Stimulated activated CD4-positive, alpha-beta T cell treated with anti-CD3 and anti-CD28 coated beads, Interleukin-12 subunit alpha, Interleukin-12 subunit beta, amount 100 ng/mL, for 48 hours (primary cell): ENCODE measurements at places on chromosomes 16 and 17.
A peak's percentile ranks its signal among the peaks of the same experiment; 100 is the strongest.

- peak; percentile 62 for DNase-seq
Observed at GRCh38 chr17:34542700-34543336, 36.6 kb upstream of the TMEM132E start.

DNA sequence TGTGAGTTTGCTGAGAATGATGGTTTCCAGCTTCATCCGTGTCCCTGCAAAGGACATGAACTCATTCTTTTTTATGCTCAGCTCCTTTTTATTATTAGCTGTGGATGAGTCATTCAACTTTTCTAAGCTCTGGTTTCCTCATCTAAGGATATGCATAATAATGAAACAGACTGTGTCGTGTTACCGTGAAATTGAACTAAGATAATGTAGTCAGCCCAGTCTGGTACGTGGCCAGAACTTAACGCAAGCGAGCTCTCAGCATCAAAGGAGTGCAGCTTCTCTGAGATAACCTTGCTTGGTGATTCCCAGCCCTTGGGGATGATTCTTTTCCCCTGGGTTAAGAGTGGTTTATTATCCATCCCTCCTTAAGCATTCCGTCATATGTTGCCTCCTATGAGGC lies 454.3 kb upstream of the EEF2KMT start:
- no peak for DNase-seq

DNA sequence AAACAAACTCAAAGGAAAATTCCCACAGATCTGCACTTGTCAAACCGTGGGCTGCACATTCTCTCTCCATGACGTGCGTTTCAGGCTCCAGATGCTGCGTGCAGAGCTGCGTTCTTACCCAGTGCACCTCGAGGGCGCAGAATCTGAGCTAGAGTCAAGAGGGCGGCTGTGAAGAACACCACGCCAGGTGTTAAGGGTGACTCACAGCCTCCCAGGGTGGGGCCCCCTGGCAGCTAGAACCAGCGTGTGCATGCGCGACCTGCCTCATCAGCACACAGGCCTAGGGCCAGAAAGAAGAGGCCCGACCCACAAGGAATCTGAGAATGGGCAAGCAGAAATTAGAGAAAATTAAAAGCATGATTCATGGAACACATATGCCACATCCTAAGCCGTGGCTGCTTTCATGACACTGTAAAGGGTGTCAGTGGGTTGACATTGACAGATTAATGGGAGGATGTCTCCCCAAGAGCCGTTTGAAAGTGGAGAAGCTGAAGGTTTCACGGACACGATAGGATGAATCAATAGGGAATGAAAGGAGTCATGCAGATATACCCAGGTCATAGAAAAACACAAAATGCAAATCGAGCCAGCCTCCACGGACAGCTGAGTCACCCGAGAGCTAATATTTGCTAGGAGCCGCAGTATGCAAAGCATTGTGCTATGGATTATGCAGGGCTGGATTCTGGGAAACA lies 29.0 kb downstream of the MARCHF10 start:
- DNase-seq = no peak

DNA sequence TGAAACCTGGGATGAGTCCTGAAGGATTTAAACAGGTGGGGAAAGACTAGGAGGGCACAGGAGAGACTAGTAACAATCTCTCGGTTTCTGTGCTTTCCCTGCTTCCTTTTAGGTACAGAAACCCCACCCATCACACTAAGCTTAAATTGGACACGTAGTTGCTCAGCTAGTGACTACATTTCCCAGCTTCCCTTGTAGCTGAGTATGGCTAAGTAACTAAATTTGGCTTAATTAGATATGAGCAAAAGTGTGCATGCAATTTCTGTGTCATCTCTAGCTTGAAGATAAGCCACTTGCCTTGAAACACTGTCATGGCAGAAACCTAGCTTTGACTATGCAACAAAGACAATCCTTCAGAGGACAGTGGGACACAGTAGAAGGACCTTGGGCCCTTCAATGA lies 36.5 kb downstream of the CACNG1 start:
- DNase-seq = no peak

GRCh38 chr17:2996810-2997670 lies 66.4 kb downstream of the OR1D5 start:
- no peak for DNase-seq
